ENCODE measurements at places on chromosomes 2 and 18. TPM values are rescaled to one million over a fixed set of nuclear protein-coding genes. Genes with fewer than 3 reads are reported as not detected.

FAM117B gene
- 44.6 TPM for total RNA-seq

OTOF gene
- total RNA-seq = 0.47 TPM

RPIA gene
- total RNA-seq = 10.5 TPM

- DNase-seq = no peak
These were observed 32.2 kb upstream of the ST3GAL5 start for GRCh38 chr2:85920810-85921545.

DNA sequence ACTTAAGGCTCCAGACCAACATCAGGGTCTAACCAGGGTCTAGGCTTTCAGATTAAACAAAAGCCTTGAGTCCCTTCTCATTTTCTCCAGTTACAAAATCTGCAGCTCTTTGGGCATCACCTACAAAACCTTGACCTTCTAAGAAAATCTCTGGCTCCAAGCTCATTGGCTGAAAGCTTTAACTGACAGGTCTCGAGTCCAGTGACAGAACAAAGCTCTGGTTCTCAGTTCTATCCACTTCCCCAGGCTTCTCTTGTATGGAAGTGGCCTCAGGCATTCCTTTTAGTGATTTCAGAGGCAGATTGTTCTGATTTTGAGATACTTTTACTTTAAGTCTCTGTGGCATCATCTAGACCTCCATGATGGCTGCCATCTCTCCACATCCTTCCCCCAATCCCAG is 11.3 kb downstream of the SIX2 start:
- DNase-seq = no peak

- no peak for DNase-seq
These were observed 55.2 kb downstream of the BCL11A start for GRCh38 chr2:60498127-60498815.

Data from occipital lobe (tissue), 3 donors.